ENCODE measurements at places on chromosomes 7 and 10. TPM values are rescaled to one million over a fixed set of nuclear protein-coding genes. Genes with fewer than 3 reads are reported as not detected.

ANKRD1 gene
- 0.58 TPM for polyA plus RNA-seq

HMX2 gene
- 4.0 TPM for polyA plus RNA-seq

STRIP2 gene
- polyA plus RNA-seq, result 9.0 TPM

SPDYE8 gene
- polyA plus RNA-seq, result not detected

RASA4 gene
- 47.0 TPM for polyA plus RNA-seq

CTNNA3 gene
- 0.45 TPM for polyA plus RNA-seq

VAX1 gene
- not detected for polyA plus RNA-seq

NPTX2 gene
- 0.26 TPM for polyA plus RNA-seq

PRKCQ gene
- polyA plus RNA-seq, result 6.1 TPM

TWIST1 gene
- 1.7 TPM for polyA plus RNA-seq

ODAD2 gene
- polyA plus RNA-seq, result 0.28 TPM

ELN gene
- 14.9 TPM for polyA plus RNA-seq

NPSR1 gene
- polyA plus RNA-seq, result not detected

SYT15B gene
- 0.39 TPM for polyA plus RNA-seq

EIF3A gene
- polyA plus RNA-seq, result 24.9 TPM

HDAC9 gene
- 2.1 TPM for polyA plus RNA-seq

ANXA8 gene
- not detected for polyA plus RNA-seq

AGBL3 gene
- 2.1 TPM for polyA plus RNA-seq

LANCL2 gene
- polyA plus RNA-seq, result 9.9 TPM

SORCS3 gene
- polyA plus RNA-seq, result 0.52 TPM

GATA3 gene
- polyA plus RNA-seq, result 45.9 TPM

ITIH2 gene
- polyA plus RNA-seq, result 1.2 TPM

NOS3 gene
- polyA plus RNA-seq, result 9.3 TPM

NUTM2A gene
- 1.3 TPM for polyA plus RNA-seq

ADIRF gene
- polyA plus RNA-seq, result 897 TPM

CYP2C19 gene
- not detected for polyA plus RNA-seq

KCNH2 gene
- 1.5 TPM for polyA plus RNA-seq

VPS41 gene
- 21.8 TPM for polyA plus RNA-seq

CALML3 gene
- polyA plus RNA-seq, result 15.9 TPM

PTTG1IP2 gene
- not detected for polyA plus RNA-seq

IFIT1B gene
- polyA plus RNA-seq, result not detected

OR2A12 gene
- polyA plus RNA-seq, result not detected

CLDN4 gene
- polyA plus RNA-seq, result 82.6 TPM

PLEKHS1 gene
- 0.17 TPM for polyA plus RNA-seq

COL26A1 gene
- polyA plus RNA-seq, result 3.5 TPM

TAF5 gene
- polyA plus RNA-seq, result 1.5 TPM

ZNF655 gene
- polyA plus RNA-seq, result 30.4 TPM

ASB10 gene
- polyA plus RNA-seq, result 0.22 TPM

PRPS1L1 gene
- polyA plus RNA-seq, result not detected

LRRN3 gene
- polyA plus RNA-seq, result 0.54 TPM

LHPP gene
- polyA plus RNA-seq, result 52.5 TPM

CUL2 gene
- polyA plus RNA-seq, result 14.5 TPM

LRRTM3 gene
- polyA plus RNA-seq, result not detected

SPAM1 gene
- polyA plus RNA-seq, result not detected

TMEM26 gene
- 1.6 TPM for polyA plus RNA-seq

Data from kidney (tissue), 22 donors.